ENCODE measurements at places on chromosomes 1 and 21.

DNA sequence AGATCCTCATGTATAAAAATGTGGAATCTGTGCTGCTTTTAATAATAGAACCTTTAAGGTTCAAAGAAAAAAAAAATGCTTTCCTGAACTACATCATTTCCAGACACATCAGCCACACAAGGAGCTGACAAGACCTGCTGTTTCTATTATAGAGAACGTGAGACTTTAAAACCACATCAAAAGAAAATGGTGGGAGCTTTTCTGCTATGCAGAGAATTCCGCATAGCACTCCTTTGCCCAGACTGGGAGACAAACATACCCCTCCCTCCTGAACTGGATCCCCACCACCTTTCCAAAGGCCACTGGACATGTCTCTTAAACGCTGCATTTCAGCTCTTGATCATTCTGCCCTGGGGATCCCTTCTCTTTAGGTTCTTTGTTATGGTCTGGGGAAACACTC, 41.9 kb downstream of the TRIT1 start:
- no peak for DNase-seq

- DNase-seq = no peak
Measured at GRCh38 chr1:51488372-51489050, 30.6 kb downstream of the EPS15 start.

DNA sequence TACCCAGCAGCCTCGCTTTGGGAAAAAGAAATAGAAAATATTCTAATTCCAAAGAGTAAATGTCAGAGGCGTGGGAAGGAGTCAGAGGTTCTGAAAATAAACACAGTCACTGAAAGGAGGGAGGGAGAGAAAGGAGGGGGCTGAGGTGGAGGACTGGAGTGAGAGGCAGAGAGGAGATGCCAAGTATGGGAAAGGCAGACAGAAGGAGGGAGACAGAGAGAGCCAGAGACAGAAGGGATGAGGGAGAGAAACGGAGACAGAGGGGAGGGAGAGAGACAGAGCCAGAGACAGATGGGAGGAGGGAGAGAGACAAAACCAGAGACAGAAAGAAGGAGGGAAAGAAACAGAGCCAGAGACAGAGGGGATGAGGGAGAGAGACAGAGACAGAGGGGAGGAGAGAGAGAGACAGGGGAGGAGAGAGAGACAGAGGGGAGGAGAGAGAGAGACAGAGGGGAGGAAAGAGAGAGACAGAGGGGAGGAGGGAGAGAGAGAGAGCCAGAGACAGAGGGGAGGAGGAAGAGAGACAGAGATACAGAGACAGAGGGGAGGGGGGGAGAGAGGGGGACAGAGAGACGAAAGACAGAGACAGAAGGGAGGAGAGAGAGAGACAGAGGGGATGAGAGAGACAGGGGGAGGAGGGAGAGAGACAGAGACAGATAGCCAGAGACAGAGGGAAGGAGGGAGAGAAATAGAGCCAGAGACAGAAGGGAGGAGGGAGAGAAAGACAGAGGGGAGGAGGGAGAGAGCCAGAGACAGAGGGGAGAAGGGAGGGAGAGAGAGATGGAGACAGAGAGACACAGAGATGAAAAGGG, 525.5 kb downstream of the MATN1 start:
- no peak for DNase-seq

GRCh38 chr1:53431805-53432565, 27.2 kb upstream of the DMRTB1 start:
- no peak for DNase-seq

DNA sequence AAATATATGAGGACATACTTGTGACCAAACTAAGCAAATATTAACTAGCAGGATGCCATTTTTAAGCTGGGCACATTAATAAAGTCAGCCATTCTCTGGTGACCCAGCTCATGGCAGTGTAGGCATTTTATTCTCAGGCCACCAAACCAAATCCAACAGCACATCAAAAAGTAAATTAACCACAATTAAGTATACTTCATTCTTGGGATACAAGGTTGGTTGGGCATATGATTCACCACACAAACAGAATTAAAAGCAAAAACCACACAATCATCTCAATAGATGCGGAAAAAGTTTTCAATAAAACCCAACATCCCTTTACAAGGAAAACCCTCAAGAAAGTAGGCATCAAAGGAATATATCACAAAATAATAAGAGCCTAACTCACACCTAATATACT, 101.3 kb downstream of the FAF1 start:
- DNase-seq = no peak

DNA sequence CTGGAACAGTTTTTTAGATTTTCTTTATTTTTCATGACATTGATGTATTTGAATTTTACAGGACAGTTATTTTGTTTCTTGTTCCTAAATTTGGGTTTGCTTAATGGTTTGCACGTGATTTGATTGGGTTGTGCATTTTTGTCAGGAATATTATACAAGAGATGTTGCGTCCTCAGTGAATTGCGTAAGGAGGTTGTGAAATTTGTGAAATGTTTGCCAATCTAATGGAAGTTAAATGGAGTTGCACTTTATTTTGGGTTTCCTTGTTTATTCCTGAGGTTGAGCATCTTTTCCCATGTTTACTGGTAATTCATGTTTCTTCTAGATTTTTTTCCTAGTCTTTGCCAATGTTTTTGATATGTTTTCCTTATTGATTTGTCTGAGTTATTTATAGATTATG, 19.9 kb downstream of the ZNF648 start:
- DNase-seq = no peak

DNA sequence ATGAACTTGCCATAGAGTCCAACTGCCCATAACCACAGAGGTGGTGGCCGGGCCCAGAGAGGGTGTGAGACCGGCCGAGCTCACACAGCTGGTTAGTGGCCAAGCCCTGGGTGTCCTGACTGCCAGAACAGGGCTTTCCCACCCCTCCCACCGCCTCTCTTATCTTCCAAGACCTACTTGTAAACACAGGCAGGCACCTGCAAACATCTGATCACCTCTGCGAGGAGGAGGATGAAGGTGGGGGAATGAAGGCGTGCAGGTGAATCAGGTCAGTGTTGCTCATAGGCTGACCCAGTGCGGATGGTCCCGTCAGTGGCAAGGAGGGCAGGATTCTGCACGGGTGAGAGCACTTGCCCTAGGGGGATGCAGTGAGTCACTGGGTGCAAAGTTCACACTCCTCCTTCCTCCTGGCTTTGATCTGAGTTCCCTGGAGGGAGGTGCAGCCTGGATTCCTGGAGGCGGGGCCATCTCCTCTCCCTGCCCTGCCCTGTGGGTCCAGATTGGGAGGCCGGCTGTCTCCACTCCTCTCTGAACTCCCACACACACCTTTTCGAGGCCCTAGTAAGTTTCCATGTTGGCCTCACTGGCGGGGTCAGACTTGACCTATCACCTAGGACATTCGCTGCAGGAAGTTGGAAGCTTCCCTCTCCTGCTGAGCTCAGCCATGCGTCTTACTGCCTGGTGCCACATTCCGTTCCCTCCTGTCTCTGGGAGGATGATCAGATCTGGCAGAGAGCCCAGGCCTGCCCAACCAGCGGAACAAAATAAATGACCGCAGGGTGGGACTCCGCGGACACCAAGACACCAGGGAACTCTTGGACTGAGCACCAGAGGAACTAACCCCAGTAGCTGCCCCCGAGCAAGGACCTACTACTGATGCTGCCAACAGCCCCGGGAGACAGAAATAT, 7.3 kb downstream of the UQCRHL start:
- DNase-seq = no peak
